Heart left ventricle (tissue), 16 donors: ENCODE measurements at places on chromosomes 16 and 17.

- DNase-seq = peak; percentile 70
Measured at GRCh38 chr16:56102183-56102686, 89.1 kb upstream of the GNAO1 start.

GRCh38 chr17:11135819-11136218 is 105.2 kb upstream of the SHISA6 start:
- DNase-seq = no peak

DNA sequence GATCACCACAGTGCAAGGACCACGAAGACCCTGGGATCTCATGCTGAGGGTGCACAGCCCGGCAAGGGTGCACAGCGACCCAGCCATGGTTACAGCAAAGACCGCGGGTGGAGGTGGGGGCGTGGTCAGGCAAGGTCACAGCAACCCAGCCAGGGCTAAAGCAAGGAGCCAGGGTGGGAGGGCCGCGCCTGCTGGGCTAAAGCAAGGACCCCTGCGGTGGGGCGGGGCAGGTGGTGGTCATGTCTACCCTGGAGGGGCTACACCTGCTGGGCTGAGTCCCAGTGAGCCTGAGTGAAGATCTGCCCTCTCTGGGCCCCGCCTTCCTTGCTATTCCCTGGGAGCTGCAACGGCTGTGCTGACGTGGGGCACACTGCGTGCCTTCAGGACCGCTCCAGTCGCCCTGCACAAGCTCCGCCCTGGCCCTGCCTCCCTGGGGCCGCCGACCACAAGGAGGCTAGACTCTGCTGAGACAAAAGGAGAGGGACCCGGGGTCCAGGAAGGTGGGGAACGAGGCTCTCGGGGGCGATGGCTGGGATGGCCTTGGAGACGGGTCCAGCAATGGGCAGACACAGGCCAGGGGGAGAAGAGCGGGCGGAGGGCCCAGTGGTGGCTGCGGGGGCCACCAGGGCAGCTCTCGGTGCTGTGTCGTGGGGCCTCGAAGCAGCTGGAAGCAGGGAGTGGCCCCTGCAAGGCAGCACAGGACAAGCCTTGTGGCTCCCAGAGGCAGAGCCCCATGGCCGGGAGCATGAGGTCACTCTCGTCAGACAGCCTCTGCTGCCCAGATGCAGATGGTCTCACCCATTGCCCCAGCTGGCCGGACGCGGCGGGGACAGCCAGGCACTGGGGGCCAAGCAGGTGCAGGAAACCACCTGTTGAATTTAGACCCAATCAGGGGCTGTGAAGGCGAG is 52.8 kb downstream of the CBFA2T3 start:
- DNase-seq = no peak

- DNase-seq = no peak
Measured at GRCh38 chr16:2081201-2082084, 33.7 kb downstream of the TSC2 start.

GRCh38 chr17:82021900-82022309 is 773 bp downstream of the CENPX start:
- DNase-seq = no peak

DNA sequence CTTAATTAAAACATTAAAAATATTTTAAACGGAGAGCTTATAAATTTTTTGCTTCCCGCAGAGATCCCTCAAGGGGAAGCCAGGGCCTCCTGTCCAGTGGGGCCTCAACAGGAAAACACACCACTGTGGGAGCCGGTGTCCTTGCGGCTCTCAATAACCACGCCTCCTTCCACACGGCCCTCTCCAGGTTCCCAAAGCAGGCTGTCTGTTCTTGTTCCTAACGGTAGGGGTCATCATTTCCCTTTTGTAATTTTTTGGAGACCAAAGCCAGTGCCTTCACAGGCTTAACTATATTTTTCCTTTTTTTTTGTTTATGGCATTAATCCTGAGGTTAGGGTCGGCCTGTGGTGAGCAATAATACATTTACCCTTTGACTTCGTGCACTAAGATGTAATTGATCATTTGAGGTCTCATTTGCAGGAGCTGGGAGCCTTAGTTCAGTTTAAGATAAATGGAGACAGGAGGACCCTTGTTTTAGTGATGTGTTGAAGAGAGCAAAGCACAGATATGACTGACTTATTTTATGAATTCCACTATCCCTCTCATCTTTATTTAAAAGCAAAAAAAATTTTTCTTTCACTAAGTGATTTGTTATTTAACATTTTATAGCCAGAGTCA is 77.5 kb upstream of the N4BP1 start:
- peak; percentile 57 for DNase-seq

- DNase-seq = no peak
Measured at GRCh38 chr17:49984283-49984682, 10.7 kb downstream of the DLX3 start.

DNA sequence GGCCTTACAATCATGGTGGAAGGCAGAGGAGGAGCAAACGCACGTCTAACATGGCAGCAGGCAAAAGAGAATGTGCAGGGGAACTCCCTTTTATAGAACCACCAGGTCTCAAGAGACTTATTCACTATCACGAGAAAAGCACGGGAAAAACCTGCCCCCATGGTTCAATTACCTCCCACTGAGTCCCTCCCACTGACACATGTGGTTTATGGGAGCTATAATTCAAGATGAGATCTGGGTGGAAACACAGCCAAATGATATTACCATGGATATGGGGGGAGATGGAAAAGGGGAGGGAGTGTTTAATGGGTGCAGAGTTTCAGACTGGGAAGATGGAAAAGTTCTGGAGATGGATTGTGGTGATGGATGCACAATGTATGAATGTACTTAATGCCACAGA is 23.0 kb downstream of the TEKT5 start:
- DNase-seq = no peak

DNA sequence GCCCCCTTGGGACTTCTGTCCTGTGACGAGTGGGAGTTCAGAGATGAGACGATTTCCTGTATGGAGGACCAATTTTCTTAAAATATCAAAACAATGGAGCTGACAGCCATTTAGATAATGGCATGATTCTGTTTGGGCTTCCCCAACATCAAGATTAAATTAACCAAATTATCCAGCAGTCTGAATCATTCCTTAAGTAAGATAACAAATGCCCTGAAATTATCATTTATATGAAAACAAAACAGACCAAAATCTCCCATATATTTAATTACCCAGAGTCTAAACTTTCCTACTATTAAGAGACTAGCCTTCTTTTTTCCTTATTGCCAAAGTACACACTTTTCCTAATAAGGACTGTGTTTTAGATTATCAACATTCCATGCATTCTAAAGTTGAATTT is 550.1 kb upstream of the PSMD7 start:
- DNase-seq = no peak

DNA sequence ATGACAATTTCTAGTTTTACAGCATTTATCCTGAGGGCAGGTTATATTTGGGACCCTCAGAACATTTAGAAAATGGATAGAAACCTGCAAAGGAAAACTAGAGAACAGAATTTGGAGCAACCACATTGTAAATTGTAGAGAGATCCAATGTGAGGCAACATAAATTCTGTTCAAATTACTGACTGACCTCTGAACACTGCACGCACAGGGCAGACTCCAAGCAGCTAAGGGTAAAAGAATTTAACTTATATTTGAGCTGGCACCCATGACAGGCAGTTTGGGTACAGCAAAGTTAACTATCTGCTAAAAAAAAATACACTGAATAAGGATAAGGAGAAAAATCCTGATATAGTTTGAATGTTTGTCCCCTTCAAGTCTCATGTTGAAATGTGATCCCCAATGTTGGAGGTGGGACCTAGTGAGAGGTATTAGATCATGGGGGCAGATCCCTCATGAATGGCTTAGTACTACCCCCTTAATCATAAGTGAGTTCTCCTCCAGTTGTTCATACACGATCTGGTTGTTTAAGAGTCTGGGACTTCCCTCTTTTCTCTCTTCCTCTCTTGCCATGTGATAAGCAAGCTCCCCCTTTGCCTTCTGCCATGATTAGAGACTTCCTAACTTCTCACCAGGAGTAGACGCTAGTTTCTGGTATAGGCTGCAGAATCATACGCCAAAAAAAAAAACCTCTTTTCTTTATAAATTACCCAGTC is 75.7 kb downstream of the FBXL20 start:
- DNase-seq = no peak

GRCh38 chr17:30458371-30458770 is 18.8 kb upstream of the GOSR1 start:
- no peak for DNase-seq

DNA sequence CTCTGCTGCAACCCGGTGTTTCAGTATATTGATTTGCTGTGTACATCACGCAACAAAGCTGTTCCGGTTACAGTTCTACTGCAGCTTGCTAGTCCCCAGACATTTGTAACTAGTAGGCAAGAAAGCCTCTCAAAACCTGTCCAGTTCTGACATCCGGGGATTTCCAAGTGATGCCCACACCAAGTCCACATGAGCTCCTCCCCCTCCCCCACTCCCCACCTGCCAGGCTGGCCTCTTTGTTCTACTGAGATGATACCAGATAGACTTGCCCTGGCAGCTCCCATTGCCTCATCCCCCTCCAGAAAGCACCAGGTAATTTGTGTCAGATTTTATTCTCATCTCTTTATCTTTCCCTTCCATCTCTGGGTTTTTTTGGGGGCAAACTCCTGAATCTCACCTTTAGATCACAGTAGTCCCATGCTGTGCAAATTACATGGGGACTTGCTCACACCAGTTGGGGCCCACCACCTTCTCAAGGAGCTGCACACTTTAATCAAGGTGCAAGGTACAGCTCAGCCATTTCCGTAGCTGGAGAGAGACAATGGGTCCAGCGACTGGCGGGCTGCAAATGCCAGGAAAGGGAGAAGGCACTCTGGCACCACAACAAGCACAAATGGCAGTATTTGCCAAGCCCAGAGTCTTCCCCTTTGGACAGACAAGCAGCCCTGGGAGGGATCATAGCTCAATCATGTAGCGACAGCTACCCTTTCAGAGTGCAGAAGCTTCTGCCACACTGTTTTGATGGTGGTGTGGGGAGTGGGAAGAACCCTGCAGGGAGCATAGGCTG is 183.1 kb downstream of the CYLD start:
- no peak for DNase-seq

DNA sequence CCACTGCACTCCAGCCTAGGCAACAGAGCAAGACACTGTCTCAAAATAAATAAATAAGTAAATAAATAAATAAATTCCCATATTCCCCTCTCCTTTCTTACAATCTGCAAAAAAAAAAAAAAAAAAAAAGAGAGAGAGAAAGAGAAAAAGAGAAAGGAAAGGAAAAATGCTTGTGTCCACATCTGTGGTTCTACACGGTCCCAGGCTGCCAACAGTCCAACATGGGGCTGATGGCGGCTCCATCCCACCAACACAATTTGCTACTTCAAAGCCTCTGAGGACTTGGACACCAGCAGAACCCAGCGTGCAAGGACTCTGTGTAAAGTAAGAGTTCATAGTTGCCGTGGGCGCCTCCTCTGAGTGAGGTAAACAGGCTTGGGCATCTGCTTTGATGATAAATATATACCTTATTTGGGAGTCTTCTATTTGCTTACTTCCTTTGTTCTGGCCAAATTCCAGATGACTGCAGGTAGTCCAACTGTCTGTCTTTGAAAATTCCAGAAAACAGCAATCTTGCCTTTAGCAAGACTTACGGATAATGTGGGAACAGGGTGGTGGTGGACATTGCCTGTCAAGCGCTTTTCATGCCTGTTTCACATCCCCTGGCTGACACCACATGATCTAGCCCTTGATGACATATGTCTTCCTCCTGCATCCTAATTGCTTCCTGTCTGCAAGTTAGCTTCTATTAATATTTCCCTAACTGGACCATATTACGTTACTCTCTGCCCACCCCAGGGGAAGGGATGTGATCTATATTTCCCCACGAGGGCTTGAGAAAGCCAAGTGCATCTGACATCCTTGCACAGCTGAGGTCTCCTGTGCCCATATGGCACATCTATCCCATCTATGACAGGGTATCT is 10.1 kb downstream of the LITAF start:
- no peak for DNase-seq

GRCh38 chr17:18257982-18258355 is 569 bp downstream of the FLII start:
- DNase-seq = peak; percentile 82

DNA sequence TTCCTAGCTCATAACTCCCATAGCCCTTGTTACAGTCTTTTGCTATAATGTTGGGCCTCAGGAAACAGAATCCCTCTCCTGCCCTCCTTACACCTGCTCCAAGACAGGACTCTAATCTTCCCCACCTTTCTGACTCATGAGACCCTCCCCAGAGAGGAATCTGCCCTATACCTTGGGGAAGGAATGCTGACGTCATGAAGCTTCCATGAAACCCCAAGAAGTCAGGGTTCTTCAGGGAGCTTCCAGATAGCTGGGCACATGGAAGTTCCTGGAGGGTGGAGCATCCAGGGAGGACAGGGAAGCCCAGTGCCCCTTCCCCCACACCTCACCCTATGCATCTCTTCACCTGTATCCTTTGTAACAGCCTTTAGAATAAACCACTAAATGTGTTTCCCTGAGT is 285.7 kb downstream of the SOX9 start:
- no peak for DNase-seq

GRCh38 chr17:27315796-27316465 is 22.0 kb downstream of the WSB1 start:
- no peak for DNase-seq

- DNase-seq = no peak
Measured at GRCh38 chr16:85504242-85504641, 108.9 kb upstream of the GSE1 start.

GRCh38 chr16:49844359-49844758 is 11.6 kb downstream of the ZNF423 start:
- no peak for DNase-seq

DNA sequence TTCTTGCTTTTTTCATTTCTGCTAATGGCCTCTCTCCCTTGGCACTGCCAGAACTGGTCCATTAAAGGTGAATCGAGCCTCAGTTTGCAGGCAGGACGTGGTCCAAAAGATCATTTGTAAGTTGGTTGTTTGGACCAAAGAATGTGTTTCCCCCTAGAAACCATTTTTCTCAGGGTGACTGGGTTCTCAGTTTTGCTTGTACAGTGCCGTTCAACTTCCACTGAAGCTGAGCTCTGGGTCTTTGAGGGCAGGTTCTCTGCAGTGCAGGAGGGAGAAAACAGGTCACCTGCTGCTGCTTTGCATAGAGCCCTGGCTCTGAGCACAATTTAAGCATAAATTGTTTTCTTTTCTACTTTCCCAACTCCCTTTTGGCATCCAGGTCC is 9.0 kb upstream of the AMZ2 start:
- no peak for DNase-seq

DNA sequence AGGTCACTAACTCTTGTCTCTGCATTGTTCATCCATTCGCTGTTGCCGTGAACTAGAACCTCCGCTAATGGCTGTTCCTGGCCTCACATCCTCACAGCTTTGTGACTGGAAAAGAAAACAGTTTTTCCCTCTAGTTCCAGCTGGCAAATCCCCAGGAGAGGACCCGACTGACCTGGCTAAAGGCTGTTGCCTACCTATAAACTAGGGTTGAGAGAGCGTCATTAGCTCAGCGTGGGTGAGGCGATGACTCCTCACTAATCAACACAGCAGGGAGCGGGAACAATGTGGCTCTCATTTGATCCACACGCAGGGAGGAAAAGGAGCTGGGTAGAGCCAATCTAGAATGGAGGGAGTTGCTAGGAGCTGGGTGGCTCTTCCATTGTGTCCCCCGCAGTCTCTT is 282.1 kb upstream of the IRX5 start:
- DNase-seq = no peak

GRCh38 chr17:50177983-50178834 is 12.4 kb downstream of the SGCA start:
- DNase-seq = peak; percentile 89
